ENCODE measurements at places on chromosomes 11 and 22.

GRCh38 chr22:42808521-42808920 is 48.6 kb downstream of the ARFGAP3 start:
- no peak for DNase-seq

GRCh38 chr22:17925431-17925841 is 98.9 kb downstream of the MICAL3 start:
- DNase-seq, result no peak

DNA sequence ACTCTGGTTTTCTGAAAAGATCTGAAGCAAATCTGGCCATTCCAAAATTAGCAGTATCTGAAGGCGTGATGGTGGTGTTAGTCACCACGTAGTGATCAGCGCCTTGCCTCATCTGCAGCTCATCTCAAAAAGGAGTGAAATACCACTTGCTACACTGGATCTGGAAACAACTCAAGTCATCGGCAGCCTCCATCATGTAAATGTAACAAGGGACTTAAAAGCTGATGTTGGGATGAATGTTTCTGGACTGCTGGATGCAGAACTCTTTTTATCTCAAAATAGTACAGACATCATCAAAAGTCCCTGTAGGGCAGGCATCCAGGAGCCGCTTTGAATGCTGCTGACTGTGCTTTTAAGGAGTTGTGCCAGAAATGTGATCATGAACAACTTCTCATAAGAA is 14.1 kb upstream of the APLP2 start:
- DNase-seq, result no peak

- DNase-seq, result no peak
Measured at GRCh38 chr11:71551711-71552110, 3.5 kb downstream of the KRTAP5-9 start.

DNA sequence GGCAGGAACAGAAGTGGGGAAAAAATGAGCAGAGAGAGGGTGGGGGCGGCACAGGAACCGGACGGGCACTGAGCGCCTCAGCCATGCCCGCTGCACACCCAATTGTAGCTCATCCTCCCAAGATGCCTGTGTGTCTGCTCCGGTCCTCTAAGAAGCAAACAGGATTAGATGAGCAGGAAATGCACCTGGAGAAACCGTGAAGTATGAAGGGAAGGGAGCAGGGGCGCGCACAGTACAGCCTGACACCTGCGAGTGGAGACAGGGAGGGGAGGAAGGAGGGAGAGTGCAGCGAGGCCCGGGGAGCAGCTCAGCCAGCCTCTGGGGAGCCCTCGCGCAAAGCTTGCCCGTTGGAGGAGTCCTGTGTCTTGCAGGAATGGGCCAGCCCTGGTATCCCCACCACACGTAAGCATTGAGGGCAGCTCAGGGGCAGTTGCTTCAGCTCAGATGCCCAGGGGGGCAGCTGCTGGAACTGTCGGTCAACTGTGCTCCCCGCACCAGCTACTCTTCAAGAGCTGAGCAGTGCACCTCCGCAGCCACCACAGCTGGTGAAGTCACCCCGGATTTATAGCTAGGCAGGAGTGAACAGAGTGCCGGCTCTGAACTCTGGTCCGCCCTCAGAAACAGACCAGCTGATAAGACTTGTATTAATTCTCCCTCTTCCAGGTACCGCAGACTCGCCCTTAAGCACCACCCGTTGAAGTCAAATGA is 7.0 kb downstream of the DNAJB13 start:
- DNase-seq, result no peak

DNA sequence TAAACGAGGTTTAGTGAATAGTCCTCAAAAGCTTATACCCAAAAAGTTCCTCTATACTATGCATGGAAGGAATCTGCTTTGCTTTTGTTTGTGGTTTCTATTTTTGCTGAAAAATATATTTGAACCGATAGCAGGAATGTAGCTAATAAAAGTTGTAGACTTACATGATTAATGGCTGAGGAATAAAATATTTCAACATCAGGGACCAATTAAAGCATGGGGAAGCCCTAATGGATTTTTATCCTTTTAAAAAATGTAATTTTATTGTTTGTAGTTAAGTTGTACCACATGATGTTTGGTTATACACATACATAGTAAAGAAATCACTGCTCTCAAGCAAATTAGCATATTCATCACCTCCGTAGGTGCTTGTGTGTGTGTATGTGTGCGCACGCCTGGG is 295.3 kb upstream of the CNTN5 start:
- DNase-seq, result no peak

- no peak for DNase-seq
Measured at GRCh38 chr11:67542971-67543370, 19.7 kb upstream of the CABP2 start.

DNA sequence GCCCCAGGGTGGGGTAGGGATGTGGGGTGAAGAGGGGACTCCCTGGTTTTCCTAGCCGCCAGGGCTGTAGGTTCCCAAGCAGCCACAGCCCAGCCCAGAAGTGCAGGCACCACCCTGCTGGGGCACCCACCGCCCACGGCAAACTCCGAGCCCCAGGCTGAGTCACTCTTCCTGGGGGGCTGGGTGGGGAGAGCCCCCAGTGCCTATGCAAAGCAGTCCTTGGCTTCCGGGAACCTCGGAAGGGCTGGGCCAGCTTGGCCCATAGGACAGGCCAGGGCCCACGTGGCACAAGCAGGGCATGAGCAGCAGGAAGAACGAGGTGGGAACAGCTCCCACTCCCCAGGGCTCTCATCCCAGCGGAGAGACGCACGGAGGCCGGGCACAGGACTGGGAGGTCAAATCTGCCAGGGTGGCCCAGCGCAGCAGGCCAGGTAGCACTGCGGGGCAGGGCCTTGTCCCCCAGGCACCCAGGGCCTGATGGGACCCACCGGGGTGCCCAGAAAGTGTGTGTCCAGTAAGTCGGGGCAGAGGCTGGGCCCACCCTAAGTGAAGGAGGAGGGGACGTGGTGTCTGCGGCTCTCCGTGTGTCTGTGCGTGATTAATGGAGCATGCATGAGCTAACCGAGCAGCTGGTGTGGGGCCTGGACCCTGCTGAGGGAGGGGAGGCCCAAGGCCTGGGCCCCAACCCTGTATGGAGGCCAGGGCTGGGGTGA is 4.6 kb upstream of the IL17REL start:
- peak; percentile 90 for DNase-seq

DNA sequence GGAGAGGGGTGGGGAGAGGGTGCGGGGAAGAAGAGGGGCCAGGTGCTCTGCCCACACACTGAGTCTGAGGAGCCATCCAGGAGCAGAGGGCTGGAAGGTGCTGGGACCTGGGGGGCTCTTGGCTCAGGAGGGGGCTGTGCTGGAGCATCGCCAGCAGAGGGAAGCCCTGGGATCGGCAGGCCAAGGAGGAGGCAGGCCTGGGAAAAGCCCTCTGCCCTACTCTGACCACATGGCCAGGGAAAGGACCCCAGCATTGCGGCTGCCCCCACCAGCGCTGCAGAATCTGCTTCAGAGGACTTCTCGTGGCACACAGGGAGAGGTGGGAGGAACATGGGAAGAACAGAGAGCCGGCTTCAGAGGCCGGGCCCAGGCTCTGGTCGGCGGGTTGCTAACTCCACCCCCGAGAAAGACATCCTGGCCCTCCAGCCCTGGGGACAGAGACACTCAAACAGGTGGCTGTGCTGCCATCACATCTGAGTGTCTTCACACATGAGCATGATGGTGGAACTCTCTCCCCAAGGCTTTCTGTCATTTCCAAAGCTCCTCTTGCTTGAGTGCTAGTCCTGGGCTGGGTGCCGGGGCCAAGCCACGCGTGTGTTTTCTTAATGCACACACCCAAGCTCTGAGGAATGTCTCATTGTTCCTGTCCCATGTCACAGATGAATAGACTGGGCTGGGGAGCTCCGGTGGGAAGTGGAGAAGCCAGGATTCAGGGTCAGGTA is 1378.0 kb downstream of the BRD1 start:
- DNase-seq, result no peak

DNA sequence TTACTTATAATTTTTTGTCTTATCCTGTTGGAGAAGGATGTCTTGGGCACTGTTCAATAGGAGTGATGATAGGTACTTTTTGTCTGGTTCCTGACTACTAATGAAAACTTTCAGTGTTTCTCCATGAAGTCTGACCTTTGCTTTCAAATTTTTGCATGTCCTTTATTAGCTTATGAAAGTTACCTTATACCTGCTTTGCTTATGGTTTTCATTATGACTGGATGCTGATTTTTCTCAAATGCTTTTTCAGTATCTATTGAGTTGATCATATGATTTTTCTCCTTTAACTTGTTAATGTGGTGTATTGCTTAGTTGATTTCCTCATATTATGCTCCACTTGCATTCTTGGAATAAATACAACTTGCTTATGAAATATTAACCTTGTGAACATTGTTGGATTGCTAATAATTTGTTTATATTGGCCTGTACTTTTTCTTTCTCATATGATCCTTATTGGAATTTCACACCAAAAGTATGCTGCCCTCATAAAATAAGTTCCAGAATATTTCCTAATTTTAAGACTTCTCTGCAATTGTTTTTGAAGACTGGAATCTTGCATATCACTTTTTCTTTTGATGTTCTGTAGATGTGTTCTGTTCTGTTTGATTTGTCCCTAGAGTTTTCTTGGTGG is 85.0 kb upstream of the SC5D start:
- DNase-seq, result no peak

DNA sequence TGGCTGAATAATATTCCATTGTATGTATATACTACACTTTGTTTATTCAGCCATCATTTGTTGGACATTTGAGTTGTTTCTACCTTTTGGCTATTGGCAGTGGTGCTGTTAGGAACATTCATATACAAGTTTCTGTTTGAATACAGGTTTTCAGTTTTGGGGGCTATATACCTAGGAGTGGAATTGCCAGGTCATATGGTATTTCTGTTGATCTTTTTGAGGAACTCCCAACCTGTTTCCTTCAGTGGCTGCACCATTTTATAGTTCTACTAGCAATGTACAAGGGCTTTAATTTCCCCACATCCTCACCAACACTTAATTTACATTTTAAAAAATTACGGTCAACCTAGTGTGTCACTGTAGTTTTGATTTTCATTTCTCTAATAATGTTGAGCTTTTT is 54.6 kb downstream of the HSD17B12 start:
- no peak for DNase-seq

- DNase-seq, result no peak
Measured at GRCh38 chr11:116563028-116563711, 209.6 kb downstream of the BUD13 start.

DNA sequence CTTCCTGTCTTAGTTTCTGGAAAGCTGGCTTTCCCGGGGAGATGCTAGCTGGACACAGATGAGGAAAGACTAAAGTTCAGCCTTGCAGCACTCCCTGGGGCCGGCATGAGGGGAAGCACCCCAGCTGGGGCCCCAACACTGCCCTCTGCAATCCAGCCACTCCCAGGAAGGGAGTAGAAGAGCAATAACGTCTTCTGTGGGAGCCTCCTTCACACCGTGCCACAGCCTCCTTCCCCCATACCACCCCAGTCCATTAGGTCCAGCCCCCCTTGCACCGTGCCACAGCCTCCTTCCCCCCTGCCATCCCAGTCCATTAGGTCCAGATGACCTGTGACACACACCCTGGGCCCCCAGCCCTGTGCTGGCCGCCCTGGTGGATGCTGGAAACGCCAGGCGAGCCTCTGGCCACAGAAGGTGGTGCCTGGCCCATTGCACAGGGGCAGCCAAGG is 44.1 kb upstream of the PRDM11 start:
- no peak for DNase-seq

DNA sequence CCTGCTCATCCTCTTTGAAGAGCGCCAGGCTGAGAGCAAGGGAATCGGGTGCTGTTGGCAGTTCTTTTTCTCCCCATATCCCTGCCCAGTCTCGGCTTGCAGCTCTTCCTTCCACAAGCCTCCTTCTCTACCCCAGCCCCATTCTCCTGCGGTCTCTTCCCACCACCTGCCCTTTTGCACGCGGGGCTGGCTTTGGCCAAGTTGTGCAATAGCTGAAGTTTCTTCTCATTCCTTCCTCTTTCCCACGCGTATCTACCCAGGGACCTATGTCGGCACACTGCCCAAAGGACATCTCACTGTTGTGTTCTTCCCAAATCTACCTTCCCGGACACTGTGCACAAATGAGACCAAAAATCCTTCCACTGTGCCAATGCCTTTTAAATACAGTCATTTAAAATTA is 22.3 kb upstream of the HTR3A start:
- DNase-seq, result no peak

GRCh38 chr22:32048069-32048468 is 5.0 kb downstream of the SLC5A1 start:
- no peak for DNase-seq

DNA sequence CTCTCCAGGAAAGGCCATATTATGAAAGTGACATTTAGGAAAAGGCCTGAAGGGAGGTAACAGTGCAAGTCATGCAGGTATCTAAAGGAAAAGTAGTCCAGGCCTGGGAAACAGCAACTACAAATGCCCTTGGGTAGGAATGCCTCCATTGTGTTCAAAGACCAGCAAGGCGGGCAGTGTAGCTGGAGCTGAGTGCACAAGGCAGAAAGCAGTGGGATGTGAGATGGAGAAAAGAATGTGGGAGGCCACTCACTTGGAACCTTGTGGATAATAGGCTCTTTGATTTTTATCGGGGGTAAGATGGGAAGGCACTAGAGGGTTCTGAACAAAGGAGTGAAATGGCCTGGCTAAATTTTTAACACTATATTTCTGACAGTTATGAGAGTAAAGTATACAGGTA is 188.6 kb downstream of the PGR start:
- no peak for DNase-seq

DNA sequence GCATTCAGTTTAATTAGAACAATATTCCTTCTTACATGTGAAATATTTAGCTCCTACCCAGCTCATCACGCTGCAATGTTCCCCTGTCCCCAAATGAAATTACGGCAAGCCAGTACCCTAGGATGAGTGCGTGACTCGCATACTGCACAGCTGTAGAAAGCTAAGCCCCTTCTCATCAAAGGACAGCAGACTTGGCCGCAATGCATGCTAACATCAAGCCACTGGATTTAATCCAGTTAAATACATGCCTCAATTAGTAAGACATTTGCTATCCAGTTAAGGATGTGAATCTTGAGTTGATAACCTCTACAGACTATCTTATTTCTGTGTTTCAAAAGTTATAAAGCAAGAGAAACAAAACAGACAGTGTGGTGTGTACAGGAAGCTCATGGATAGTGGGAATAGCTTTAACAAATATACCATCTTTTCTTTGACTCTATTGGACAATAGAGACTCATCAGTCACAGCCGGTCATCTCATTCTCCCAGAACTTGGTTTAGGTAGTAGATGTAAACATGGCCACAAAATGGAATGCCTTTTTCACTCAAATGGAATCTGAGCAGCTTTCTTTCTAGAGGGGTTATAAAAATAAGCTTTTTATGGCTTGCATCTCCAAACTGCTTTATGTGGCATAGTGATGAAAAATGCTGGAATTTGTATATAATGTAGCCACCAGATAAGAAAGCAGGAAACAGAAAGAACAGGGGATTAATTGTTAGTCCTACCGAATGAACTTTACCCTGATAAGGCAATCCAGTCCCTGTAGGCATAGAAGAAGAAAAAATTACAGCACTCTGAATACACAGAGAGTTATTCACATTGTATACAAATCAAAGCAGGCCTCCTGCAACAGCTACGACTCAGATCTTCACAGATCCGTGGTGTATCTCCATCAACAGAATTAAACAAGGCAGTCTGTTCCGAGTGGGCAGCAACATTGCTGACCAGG is 224.1 kb downstream of the CADM1 start:
- DNase-seq, result no peak

- DNase-seq, result no peak
Measured at GRCh38 chr11:66443602-66444001, 5.0 kb upstream of the MRPL11 start.

GRCh38 chr11:20055312-20055711 is 105.0 kb downstream of the DBX1 start:
- DNase-seq, result no peak
